Activated CD8-positive, alpha-beta T cell treated with anti-CD3 and anti-CD28 coated beads for 36 hours (primary cell): ENCODE measurements at places on chromosomes 6 and 20.

- no peak for DNase-seq
Observed at GRCh38 chr6:165487950-165488349, 175.1 kb downstream of the PDE10A start.

GRCh38 chr6:55239099-55239498 lies 64.8 kb downstream of the HCRTR2 start:
- no peak for DNase-seq

DNA sequence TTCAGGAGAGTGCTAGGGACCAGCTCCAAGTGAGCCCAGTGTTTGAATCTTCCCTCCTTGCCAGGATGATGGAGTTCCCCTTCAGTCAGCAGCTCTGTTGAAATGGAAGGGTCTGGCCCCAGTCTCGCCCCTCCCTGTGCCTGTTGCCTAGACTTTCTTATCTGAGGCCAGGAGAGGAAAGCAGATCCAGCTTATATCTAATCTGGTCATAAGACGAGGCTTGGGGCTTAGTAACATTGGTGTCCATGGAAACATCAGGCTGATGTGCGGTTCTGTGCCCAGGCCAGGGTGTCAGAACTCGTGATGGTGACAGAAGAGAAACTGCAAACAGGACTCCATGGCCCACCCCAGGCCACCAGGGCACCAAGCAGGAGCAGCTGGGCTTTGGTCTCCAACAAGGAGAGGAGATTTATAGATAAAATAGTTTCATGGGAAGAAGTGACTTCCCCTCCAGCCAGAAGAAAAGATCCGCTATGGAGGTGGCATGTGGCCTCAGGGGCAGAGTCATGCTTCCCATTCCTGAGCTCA lies 9.8 kb downstream of the MAS1L start:
- no peak for DNase-seq

GRCh38 chr6:126967296-126968005 lies 151.0 kb upstream of the RSPO3 start:
- no peak for DNase-seq

DNA sequence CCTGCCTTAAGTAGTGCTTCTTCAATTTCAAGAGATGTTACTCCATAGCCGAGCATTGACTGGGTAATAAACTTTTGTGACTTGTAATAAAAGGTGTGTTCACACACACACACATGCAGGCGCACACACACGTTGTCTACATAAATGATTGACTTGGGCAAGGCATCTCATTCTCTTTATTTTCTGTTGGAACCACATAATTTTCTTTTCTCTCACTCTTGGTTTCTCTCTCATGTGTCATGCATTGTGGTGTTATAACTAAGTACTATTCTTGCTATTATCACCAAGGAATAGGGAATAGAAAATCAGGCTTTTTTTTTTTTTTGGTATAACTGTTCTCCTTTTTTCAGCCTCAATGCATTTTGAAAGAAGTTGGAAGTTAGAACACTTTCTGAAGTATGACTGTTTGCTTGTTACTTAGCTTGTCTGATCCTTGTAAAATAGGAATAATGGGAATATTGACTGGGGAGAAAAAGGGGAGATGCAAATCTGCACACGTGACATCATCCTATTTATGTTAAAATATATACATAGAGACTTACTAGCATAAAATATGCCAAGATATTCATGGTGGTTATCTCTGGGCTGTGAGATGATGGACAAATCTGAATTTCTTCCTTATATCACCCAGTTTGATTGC lies 26.1 kb upstream of the CD83 start:
- DNase-seq, result no peak

DNA sequence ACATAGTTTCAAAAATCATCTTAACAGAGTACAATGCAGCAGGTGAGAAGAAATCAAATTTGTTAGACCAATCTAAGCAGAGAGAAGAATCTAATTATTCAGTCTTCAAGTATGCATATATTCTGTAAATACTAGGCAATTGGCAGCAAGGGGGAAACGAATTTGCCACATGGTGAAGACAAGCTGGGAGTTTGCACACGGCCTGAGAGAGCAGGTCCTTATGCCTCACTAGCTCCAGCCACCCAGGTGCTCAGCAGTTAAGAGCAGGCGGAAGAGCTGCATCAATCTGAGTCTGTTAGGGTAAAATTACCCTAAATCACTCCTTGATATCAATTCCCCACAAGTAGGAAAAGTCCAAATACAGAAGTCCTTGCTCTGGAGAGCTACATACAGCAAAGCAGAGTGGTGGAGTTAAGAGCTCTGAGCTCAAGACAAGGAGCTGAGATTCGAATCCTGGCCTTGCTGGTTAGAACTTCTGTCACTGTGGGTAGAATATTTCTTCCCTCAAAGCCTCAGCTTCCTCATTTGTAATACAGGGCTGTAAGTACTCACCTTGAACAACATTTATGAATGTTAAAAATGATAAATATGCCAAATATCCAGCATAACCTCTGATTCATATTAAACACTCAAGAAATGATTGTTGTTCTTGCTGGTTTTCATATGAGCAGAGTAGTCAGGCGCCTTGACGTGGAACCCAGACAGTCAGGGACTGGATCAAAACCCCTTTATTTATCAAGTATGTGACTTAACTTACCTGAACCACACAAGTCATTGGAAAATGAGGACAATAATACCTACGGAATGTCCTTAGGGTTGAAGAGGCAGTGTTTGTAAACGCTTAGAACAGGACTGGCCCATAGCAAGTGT lies 444.2 kb downstream of the CDH26 start:
- no peak for DNase-seq

GRCh38 chr20:39124064-39124463 lies 161.9 kb downstream of the DHX35 start:
- no peak for DNase-seq

DNA sequence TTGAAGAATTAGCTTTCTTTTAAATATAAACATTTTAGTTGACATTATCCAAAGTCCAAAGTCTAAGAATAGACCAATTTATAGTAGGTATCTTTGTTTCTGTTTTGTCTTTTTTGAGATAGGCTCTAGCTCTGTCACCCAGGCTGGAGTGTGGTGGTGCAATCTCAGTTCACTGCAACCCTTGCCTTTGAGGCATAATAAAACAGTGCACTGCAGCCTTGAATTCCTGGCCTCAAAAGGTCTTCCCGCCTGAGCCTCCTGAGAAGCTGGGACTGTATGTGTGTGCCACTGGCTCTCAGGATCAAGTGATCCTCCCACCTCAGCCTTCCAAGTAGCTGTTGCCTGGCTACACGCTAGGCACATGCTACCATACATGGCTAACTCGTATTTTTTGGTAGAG lies 135.4 kb downstream of the REV3L start:
- no peak for DNase-seq

DNA sequence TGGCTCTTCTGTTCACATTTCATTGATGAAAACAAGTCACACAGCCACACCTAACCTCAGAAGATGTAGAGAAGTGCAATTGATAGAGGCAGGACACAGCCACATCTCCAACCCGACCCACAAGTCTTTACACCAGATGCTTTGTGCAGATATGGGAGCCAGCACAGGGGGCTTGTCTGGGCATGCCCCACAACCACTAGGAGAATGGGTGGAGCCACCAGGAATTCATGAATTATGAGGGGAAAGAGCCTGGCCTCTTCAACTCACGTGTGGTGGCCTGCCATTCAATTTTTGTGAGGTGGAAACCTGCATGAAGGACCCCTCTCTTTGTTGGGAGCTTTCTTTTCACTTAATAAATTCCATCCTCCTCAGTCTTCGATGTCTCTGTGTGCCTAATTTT lies 79.1 kb downstream of the OGFRL1 start:
- no peak for DNase-seq

DNA sequence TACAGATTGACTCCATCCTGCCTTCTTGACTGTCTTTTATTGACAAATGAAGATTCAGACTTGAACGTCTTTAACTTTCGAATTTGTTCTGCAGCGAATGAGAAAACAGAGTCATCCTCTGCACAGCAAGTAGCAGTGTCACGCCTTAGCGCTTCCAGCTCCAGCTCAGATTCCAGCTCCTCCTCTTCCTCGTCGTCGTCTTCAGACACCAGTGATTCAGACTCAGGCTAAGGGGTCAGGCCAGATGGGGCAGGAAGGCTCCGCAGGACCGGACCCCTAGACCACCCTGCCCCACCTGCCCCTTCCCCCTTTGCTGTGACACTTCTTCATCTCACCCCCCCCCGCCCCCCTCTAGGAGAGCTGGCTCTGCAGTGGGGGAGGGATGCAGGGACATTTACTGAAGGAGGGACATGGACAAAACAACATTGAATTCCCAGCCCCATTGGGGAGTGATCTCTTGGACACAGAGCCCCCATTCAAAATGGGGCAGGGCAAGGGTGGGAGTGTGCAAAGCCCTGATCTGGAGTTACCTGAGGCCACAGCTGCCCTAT lies 12.2 kb downstream of the BRD2 start:
- no peak for DNase-seq

GRCh38 chr6:6840831-6841291 lies 252.3 kb downstream of the LY86 start:
- DNase-seq, result no peak

DNA sequence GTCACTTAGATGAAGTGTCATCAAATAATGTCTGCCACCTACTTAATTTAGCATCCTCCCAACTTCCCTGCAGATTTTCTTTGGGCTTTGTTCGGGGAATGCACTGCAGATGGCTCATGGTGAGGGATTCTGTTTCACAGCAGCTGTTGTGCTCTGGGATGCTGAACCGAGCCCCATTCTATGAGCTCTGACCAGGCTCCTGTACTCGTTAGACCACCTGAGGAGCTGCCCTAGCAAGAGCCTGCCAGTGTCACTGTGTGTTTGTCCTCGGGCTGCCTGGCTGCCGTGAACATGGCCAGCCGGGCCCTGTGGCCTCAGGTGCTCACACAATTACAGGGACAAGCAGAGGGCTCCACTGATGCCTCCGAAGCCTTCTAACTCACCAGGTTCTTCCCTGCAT lies 238.8 kb upstream of the ECI2 start:
- no peak for DNase-seq

DNA sequence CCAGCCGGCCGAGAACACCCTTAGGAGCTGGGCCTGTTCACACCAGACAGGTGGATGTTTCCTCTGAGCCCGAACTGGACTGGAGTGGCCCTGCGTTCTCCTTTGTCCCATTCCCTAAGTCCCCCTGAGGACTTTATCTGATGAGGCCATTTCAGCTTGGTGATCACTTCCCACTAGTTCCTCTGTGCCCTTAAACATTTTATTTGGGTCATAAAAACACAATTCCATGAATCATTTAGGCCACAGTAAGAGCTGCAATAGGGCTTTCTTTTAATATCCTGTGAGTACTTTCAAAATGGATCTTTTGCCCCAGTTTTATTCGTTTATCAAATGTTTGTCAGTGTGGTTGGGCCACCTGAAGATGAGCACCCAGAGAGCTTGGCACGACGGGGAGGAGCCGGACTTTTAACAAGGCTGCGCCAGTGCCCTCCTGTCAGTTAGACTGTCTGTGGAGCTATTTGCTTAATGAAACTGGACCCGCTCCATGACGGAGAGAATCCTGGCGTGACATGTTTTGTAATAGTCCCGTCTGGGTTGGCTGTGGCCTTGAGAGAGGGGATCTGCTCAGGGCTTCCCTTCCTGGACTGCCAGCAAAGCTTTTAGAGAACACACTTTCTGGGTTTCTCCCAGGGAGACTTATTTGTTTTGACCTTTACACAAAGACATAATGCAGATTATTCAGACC lies 53.5 kb downstream of the ZDHHC14 start:
- DNase-seq, result no peak

DNA sequence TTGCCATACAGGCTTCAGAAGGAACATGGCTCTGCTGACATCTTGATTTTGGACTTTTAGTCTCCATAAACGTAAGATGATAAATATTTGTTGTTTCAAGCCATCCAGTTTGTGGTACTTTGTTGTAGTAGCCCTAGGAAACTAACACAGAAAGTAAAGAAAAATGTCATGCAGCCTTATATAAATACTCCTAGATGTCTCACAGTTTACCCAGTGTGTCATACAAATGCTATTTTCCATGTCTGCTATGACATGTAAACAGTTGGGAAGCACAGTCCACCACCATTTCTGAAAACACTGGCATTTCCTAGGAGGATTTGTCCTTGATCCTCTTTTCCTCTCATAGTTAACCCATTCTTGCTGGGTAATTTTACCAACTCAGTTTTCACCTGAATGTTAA lies 30.6 kb upstream of the ME1 start:
- no peak for DNase-seq

GRCh38 chr6:134458857-134459657 lies 141.1 kb upstream of the SGK1 start:
- no peak for DNase-seq

DNA sequence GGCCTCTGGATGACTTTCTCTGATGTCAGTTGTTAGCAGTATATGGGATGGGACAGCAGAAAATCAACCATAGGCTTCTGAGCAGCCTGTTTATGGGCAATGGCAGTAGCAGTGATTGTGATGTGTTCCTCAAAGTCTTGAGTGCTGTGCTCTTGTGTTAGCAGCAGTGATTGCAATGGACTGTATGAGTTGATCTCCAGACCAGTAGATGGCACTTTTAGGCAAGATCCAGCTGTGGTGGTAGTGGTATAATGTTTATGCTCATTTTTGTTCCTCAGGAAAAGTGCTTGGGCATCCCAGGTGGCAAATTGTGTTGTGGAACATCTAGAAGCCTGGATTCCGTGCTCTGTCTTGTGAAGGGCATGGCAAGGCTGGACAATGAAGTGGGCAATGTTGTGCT lies 181.6 kb upstream of the SYNCRIP start:
- DNase-seq, result no peak

DNA sequence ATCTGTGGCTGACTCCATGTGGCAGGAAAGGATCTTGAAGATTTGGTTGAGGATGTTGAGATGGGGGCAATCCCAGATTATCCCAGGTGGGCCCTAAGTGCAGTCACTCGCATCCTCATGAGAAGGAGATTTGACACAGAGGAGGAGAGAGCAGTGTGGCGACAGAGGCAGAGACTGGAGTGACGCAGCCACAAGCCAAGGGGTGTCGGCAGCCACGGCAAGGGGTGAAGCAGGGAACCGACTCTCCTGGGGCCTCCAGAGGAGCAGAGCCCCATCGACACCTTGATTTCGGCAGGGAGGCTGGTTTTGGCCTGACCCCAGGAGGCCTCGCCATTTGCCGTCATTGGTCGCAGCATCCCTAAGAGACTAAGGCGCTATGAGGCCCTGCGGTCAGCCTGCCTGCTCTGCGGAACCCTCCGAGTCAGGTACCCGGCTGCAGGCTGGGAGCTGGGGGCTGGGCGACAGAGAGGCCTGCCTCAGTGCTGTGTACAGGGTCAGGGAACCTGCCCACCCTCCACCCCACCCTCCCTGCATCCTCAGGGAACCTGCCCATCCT lies 12.5 kb downstream of the EEF1A2 start:
- no peak for DNase-seq

DNA sequence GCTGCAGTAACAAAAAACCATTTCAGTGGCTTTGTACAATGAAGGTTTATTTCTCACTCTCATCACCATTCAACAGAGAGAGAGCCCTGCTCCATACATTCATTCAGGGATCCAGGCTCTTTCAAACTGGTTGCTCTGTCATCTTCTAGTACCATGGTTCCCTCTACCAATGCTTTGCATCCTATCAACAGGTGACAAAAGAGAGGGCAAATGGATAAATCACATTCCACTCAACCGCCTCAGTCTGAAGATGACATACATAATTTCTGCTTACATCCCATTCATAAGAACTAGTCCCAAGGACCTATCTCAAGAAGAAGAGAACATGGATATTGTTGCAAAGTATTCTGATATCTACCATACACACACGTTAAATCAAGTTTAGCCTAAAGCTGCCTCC lies 51.6 kb downstream of the IYD start:
- DNase-seq, result no peak
